ENCODE measurements at places on chromosomes 16 and 17.

GRCh38 chr17:67649891-67650290 lies 67.8 kb upstream of the NOL11 start:
- no peak for DNase-seq

DNA sequence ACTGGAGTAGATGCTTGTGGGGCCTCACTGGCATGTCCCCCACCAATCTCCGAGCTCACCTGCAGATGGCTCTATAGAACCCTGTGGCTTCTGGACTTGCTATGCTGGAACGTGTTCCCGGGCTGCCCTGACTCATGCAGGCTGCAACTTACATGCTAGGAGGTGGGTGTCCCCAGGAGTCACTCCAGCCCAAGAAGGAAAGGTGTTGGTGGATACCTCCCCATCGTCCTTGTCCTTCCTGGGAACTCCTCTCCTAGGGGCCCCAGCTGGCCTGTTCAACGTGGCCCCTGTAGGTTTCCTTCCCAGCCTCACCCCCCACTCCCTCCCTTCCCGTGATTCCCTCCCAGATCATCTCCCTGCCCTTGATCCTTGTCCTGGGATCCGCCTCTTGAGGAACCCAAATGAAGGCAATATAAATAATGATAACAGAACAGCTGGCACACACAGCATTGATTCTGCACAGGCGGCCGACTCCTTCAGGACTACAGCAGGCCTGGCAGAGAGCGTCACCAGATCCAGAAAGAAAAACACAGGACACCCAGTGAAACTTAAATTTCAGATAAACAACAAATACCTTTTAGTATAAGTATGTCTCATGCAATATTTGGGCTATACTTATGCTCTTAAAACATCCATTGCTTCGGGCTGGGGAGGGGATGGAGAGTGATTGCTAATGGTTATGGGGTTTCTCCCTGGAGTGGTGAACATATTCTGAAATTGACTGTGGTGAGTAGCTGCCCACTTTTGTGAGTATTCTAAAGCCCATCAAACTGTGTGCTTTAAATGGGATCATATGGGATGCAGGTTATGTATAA lies 221.1 kb upstream of the GSE1 start:
- no peak for DNase-seq

- DNase-seq, result no peak
Observed at GRCh38 chr16:55283812-55284717, 39.9 kb upstream of the IRX6 start.

DNA sequence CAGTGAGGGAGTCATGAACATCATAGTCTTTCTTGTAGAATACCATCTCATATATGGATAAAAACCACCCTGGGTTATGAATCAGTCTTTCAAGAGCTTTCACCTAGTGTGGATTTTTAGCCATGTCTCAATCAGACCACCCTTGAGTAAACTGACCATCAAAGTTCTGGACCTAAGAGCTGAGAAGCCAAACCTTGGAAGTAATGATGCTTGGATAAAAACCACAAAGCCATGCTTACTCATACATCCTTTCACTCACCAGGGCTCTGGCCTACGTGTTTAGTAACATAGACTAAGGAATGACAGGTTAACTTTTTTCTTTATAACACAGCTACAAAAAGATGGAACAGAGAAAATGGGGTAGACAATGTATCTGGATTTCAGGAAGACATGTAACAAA lies 167.2 kb downstream of the STX8 start:
- DNase-seq, result no peak

- DNase-seq, result no peak
Observed at GRCh38 chr17:16456742-16457316, 35.2 kb downstream of the LRRC75A start.

GRCh38 chr17:51828901-51829300 lies 329.6 kb downstream of the CA10 start:
- DNase-seq, result no peak

DNA sequence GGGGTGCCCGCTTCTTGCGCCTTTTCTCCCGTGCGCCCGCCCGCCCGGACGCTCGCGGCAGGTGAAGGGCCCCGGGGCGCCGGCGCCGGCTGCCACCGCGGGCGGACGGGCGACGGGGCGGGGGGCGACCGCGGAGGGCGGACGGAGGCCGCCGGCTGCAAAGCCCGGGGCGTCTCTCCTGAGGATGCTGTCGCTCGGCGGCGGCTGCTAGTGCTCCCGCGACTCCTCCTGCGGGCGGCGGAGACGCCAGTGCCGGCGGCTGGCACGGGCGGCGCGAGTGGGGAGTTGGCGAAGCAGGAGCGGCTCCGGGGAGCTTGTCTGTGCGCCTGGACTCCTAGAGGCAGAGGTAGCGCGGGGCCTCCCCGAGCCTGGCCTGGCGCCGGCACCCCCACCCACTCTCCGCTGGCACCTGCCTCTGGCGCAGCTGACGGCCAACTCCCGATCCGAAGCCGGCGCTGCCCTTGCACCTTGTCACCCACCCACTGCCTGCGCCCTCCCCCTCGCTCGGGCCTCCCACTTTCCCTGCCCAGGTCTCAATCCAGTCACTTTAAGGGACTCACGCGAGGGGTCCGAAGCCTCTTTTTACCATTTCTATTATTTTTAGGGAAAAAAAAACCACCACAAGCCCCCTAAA lies at the start of gene FAM20A:
FAM20A (minus strand) TSS at position 437 of the 634 bp plus-strand sequence. CDS start 701 bp downstream, outside the sequence.
- no peak for DNase-seq

- peak; percentile 62 for DNase-seq
Observed at GRCh38 chr17:48068491-48068961, 20.4 kb downstream of the NFE2L1 start.

DNA sequence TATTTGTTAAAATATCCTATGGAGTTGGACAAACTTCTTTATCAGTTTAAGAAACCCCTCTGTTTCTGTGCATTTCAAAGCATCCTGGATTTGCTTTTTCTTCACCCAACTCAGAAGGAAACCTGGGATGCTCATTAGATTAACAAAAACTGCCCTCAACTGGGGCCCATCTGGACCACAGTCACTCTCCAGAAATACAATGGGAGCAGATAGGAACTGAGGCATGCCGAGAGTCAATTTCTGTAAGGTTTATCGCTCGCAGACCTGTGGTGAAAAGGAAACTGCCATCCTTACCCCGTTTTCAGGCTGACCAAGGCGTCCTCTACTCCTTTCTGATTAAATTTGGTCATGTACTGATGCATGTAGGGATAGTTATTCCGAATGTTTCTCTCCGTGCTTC lies 360.3 kb downstream of the GRIN2A start:
- DNase-seq, result no peak

GRCh38 chr17:73657473-73658116 lies 13.3 kb upstream of the SDK2 start:
- DNase-seq, result peak; percentile 31

DNA sequence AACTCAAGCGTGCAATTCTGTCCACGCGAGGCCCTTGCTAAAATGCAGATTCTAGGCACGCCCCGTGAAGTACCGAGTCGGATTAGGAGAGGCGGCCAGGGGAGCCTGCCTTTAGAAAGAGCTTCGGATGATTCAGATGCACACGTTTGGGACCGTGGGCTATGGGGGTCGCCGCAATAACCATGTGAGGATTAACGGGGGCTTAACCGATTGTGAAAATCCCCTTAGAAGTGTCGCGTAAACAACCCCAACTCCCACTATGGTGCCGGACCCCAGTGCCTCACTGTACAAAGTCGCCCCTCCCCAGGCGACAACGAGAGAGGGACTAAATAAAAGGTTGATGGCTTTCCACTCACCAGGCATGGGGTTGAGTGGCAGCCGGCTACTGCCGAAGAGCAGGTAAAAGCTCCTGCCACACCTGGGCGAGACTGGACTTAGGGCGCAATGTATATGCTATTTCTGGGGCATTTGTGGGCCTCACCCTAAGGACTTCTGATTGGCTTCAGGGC lies 635 bp upstream of the SP2 start:
- DNase-seq, result no peak

GRCh38 chr17:21505819-21506815 lies 130.0 kb downstream of the KCNJ12 start:
- DNase-seq, result no peak

- peak; percentile 69 for DNase-seq
Observed at GRCh38 chr17:42531455-42532354, 4.3 kb upstream of the NAGLU start.

DNA sequence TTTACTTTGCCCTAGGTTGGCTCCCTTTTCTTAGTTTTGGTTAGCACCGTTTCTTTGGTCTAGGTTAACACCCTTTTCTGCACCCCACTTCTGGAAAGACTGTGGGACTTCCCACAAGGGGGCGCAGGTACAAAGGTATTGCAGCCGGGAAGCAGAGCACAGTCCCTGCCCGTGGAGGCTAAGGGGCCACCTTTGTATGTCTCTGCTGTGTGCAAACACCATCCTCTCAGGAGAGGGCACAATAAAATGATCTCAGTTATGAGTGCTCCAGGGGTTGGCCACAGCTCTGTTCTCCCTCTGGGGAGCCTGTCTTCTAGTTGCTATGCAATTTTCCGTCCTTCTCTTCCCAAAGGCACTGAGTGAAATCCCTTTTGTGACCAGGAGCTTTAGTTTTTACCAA lies 28.4 kb upstream of the TMC5 start:
- DNase-seq, result peak; percentile 47

- no peak for DNase-seq
Observed at GRCh38 chr17:32249475-32249874, 16.2 kb upstream of the RHBDL3 start.

DNA sequence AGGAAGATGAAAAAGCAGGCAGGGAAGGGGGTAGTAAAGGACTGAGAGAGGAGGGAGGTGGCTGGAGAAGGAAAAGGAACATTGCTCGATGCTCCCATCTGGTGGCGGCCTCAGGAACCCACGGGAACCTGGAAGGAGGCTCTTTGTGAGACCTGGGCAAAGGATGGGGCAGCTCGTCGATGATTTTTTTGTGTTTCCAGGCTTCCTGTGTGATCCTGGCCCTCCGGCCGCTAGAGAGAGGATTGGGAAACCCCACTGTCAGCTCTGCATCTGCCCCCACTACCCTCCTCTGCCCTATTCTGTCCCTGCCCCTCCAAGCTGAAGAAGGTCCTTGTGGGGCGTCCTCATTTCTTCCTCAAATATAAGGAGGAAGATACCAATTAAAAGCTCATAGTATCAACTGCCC lies 6.6 kb downstream of the WFIKKN2 start:
- peak; percentile 67 for DNase-seq

GRCh38 chr17:3038941-3039340 lies 24.5 kb downstream of the OR1D5 start:
- DNase-seq, result no peak

- DNase-seq, result peak; percentile 79
Observed at GRCh38 chr16:4288148-4288921, 15.5 kb upstream of the TFAP4 start.

DNA sequence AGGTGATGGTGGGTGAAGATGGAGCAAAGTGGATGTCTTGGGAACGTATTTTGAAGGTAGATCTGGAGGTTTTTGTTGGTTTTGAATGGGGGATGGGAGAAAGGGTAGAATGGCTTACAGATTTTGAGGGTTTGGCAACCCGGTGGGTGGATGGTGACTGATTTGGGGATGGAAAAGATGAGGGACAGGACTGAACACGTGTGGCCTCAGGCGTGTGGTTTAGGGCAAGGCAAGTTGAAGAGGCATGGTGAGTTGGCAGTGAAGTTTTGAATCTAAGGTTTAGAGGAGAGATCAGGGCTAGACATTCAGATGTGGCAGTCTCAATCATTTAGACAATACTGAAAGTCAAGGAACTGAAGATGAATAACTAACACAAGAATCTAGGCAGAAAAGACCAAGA lies 5.0 kb upstream of the DCTPP1 start:
- no peak for DNase-seq

GRCh38 chr17:77465358-77466041 lies 324.7 kb downstream of the SEC14L1 start:
- peak; percentile 96 for DNase-seq

DNA sequence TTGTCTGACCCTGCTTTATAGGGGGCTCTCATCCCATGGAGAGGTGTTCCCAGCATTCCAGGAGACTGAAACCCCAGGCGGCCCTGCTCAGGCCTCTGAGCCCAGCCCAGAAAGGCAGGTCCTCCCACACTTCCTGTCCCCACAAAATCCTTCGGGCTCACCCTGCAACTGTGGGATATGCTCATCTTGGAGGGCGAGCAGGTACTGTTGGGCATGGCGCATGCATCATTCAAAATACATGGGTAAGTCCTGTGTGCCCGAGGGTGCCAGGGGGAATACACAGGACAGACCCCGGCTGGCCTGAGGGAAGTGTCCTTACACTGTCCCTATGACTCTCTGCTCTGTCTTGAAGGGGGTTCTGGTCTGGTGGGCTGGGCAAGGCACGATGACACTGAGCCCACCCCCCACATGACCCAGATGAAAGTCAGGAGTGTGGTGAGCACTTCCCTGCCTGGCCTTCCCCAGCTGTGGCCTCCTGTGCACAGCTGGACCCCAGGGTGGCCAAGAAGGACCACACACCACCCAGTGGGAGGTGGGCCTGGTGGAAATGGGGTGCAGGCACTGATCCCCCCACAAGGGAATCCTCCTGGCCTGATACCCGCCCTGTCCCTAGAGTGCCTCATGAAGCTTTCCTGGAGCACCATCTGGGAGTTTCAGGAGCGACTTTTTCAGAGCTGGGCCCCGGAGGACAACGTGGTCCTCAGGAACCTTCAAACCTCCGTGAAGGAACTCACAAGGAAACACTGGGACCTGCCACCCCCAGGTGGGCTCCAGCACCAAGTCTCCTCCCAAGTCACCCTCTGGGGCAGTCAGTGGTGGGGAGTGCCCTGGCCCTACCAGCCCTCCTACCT lies 46.7 kb downstream of the USP22 start:
- no peak for DNase-seq

DNA sequence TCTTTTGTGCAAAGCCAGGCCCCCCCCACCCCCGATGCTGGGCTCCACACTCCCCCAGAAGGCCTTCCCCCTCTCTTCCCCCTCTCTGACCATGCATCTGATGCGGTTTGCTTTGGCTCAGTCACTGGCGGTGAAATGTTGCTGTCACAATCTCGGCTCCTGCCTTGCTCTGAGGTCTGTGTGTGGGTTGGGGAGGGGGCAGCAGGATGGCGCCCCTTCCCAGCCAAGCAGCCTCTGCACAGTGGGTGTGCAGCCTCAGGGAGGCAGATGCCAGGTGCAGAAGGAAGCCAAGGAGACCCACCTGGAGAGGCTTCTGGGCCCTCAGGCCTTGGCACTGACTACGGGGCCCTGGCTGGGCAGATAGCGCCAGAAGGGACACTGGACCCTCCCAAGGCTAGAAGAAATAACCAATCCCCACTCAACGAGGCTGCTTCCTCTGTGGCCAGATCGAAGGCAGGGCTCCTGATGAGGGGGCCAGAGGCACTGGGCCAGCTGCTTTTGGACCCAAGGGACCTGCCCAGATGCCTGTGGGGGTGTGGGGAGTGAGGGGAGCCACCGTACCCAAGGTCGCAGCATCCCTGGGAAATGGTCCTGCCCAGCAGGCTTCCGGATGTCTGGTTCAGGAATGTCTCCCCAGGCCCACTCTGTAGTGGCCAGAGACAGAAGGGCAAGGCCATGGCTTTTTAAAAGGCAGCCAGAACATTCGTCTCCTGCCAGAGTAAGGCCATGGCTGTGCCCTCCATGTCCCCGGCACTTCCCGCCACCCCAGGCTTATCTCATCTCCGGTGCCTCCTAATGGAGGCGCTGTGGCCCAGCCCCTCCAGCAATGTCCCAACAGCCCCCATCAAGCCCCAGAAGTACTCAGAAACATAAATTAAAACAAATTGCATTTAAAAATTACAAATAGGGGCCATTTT lies 43.4 kb upstream of the SLC38A10 start:
- DNase-seq, result no peak

DNA sequence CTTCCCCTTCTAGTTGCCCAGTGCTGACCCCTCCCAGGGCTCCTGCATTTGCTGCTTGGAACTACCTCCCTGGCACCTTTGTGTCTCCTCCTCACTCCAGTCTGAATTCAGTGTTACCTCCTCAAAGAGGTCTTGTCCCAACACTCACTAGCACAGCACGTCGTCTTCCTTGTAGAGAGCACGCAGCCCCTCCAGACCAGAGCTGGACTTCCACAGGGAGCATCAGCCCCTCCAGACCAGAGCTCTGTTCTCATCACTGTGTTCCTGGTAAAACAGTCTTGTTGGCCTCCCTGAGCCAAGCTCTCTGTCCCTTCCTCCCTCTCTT lies 27.8 kb upstream of the MGAT5B start:
- peak; percentile 33 for DNase-seq

Measured in NAMALWA (cell line).